ENCODE measurements at places on chromosomes 1 and 21.

DNA sequence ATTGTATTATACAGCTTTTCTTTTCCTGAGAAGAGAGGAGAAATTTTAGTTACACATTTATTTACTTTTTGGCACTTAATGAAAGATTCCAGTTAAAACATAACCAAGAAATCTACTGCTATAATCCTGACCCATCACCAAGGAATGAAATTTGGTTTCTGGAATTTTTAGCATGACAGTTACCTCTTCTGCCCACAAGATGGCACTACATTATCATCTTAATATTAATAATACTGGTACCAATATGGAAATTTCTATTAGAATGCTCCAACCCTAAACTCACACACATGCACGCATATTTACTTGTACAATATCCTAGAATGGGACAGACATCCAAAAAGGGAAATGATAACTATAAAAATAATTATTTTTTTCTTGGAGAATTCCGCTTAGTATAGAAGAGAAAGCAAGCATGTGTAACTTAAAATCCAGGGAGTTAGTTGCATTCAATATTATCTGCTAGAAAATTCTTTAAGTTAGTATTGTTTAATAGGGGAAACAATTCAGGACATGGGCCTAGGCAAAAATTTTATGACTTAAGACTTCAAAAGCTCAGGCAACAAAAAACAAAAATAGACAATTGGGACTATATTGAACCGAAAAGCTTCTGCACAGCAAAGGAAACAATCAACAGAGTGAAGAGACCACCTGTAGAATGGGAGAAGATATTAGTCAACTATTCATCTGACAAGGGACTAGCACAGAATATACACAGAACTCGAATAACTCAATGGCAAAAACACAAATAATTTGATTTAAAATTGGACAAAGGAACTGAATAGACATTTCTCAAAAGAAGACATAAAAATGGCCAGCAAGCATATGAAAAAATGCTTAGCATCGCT lies 37.4 kb downstream of the MAP3K21 start:
- no peak for DNase-seq

DNA sequence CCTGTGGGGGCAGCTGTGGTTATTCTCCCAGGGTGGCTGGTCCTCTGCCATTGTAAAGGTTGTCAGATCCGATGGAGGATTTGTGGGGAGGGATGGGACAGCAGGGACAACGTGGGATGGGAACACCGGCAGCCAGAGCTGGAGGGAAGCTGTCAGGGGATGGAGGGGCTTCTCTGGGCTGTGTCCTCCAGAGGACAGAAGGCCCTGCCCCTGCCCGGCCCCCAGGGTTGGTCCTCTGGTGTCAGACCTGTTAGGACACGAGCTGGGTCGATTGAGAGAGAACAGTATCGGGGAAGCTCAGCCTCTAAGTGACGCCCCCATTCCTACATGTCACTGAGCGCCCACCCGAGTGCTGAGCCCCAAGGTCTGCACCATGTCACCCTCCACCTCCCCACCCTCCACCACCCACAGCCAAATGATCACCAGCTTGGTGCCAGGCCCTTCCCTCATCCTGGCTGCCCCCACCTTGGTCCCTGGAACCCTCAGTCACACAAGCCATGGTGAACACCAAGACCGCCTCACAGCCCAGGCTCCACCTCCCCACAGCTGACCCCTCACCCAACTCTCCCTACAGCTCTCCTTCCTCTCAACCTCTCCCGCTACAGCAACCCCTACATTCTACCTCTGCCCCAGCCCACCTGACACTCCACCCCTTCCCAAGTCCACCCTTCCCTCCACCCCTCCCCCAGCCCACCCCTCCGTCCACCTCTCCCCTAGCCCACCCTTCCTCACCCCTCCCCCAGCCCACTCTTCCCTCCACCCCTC lies 244.4 kb downstream of the MATN1 start:
- DNase-seq = no peak

DNA sequence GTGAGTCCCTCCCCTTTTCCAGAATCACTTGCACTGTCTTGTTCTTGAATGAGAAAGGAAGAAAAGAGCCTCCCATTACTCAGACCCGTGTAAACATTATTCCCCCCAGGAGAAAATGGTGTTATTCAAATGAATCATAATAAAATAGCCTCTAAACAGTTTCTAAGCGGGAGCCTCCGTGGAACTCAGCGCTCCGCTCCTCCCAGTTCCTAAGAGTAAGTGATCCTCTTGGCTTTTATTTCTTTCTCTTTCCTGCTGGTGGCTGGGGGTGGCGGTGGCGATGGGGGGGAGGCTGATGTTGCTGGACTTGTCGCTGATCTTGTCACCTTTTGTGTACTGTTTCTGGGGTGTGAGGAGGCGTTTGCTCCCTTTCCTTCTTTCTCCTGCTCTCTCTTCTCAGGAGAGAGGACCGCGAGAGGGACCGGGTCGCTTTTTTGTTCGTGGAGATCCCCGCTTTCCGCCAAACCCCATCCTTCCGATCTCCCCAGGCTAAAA lies 781 bp downstream of the PROX1 start:
- DNase-seq = no peak

GRCh38 chr1:3776231-3776961 lies 3.8 kb downstream of the SMIM1 start:
- no peak for DNase-seq

- DNase-seq = no peak
Observed at GRCh38 chr1:30650968-30651320, 72.4 kb downstream of the MATN1 start.

Measured in activated naive CD4-positive, alpha-beta T cell treated with Interleukin-2 at 50 U/mL for 16 hours (primary cell).